ENCODE measurements at places on chromosomes 7 and 10. TPM values are rescaled to one million over a fixed set of nuclear protein-coding genes. Genes with fewer than 3 reads are reported as not detected.

- H3K4me3 ChIP-seq = no peak overlapping the region
- H3K27me3 ChIP-seq = no peaks in the 10 kb centered on the region
- no peak for DNase-seq
- H3K36me3 ChIP-seq = peaks cover 57% of the 10 kb centered on the region
- no peak overlapping the region for H3K27ac ChIP-seq
These were observed 28.8 kb downstream of the RRP12 start for GRCh38 chr10:97372233-97372875.

DNA sequence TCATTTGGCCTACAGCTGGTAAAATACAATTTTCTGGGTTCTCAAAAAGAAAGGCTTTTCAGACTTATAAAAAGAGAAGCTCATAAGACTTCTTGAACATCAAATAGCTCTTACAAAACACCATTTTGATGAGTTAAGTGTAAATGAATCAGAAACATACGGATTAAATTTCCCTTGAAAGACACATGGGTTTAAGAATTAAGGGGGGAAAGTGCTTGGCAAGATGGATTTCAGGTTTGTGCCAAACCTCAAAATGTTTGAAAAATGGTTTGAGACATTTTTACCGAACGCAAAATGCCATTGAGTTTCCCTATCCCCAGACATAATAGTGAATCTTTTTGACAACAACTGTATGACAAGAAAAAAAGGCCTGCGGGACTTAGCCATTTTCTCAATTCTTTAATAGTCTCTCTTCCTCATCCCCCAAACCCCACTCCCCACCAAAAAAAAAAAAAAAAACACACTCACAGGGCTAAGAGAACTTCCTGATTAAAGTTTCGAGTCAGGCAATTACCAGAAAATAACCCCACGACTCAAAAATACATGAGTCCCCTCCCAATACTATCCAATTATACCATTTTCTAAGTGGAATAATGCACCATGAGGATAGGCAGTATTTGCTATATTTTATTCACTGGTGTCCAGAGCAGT, 260.1 kb downstream of the TRIL start:
- no peaks in the 10 kb centered on the region for H3K27me3 ChIP-seq
- no peak overlapping the region for H3K27ac ChIP-seq
- no peaks in the 10 kb centered on the region for H3K4me1 ChIP-seq
- no peak for DNase-seq
- H3K4me3 ChIP-seq = no peak overlapping the region

DNA sequence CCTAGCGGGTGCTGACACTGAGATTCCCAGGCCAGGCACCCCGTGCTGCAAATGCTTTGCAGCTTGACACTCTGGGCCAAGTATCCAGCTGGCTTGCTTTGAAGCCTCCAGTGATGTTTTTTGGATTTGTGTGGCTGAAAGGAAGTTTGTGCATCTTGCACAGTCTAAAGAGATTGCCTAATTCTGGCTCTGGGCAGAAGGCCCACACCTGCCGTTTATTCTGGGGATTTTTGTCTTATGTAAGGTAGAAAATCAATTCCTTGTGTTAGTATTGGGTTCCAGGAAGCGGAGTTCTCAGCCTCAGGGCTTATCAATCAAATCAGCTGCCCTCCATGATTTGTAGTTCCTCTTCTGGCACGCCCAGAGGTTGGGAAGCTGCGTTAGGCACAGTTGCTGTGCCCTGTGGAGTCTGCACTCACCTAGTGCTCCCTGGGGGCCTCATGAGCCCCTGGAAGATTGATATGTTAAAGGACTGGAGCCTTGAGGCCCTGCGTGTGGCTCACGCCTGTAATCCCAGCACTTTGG, 8.4 kb upstream of the PURB start:
- no peak overlapping the region for H3K4me3 ChIP-seq
- no peaks in the 10 kb centered on the region for H3K27me3 ChIP-seq
- no peaks in the 10 kb centered on the region for H3K4me1 ChIP-seq
- H3K36me3 ChIP-seq = no peaks in the 10 kb centered on the region
- no peak for DNase-seq

- H3K27me3 ChIP-seq = no peaks in the 10 kb centered on the region
- H3K36me3 ChIP-seq = no peaks in the 10 kb centered on the region
- no peak overlapping the region for H3K27ac ChIP-seq
- no peaks in the 10 kb centered on the region for H3K4me1 ChIP-seq
These were observed 104.9 kb upstream of the C7orf33 start for GRCh38 chr7:148485618-148486017.

DNA sequence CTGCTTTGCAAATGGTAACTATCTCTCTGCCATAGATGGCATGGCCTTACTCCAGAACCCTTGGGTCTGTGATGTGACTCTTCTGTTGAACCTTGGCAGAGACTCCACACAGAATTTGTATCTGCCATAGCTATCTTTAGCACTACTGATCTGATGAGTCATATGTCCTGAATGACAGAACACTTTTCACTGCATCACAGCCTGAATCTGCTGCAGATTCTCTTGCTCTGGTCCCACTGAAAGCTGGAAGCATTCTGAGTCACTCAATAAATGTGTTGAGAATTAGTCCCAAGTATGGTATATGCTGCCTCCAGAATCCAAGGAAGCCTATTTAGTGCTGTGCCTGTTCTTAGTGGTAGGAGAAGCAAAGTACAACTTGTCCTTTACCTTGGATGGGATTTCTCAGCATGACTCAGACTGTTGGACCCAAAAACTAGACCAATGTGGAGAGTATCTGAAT, 39.5 kb upstream of the ANKRD1 start:
- no peaks in the 10 kb centered on the region for H3K27me3 ChIP-seq
- H3K4me3 ChIP-seq = no peak overlapping the region
- H3K36me3 ChIP-seq = no peaks in the 10 kb centered on the region
- H3K4me1 ChIP-seq = peaks cover 30% of the 10 kb centered on the region
- H3K27ac ChIP-seq = peak overlapping the region; percentile 41
- no peak for DNase-seq

- no peaks in the 10 kb centered on the region for H3K36me3 ChIP-seq
- no peak overlapping the region for H3K27ac ChIP-seq
- no peaks in the 10 kb centered on the region for H3K27me3 ChIP-seq
- DNase-seq = no peak
These were observed 12.0 kb downstream of the PNLIPRP2 start for GRCh38 chr10:116632596-116633215.

DNA sequence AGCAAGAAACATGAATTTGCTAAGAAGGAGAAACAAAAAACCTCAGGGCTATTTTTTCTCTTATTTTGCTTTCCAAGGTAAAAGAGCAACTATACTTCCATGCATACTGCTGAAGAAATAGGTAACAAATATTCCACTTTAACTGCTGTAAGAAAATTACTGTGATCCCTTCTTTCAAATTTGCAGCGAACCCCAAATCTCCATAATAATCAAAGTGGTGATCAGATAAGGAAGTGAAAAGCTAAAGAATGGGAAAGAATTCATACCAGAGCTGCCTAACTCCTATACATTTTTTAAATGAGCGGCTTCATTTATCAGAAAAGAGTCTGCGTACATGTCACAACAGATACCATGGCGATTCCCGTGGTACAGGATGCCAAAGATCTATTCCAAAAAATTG, 7.2 kb downstream of the SGCE start:
- H3K4me1 ChIP-seq = peaks cover 11% of the 10 kb centered on the region
- no peak overlapping the region for H3K27ac ChIP-seq
- no peak for DNase-seq

DNA sequence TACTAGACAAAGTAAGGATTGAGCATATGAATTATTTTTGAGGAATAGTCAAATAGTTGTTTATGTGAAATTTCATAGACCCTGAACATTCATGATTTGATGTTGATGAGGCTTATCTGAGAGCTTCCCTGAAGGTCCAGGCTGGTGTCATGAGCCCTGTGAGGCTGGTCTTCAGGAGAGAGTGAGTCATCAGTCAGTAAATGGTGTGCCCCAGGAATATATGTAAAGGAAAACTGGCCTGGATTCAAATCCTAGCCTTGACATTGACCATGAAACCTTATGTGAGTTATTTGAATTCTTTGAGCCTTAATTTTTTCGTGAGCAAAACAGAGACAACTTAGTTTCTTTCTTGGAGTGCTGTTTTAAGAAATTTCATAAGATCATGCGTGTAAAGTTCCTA, 6.2 kb downstream of the TMEM236 start:
- H3K27me3 ChIP-seq = no peaks in the 10 kb centered on the region
- DNase-seq = no peak

- H3K27ac ChIP-seq = peak overlapping the region; percentile 69
- H3K27me3 ChIP-seq = no peaks in the 10 kb centered on the region
- no peak overlapping the region for H3K4me3 ChIP-seq
- peaks cover 83% of the 10 kb centered on the region for H3K4me1 ChIP-seq
- no peak for DNase-seq
These were observed 10.7 kb downstream of the CCDC6 start for GRCh38 chr10:59895629-59896116.

DNA sequence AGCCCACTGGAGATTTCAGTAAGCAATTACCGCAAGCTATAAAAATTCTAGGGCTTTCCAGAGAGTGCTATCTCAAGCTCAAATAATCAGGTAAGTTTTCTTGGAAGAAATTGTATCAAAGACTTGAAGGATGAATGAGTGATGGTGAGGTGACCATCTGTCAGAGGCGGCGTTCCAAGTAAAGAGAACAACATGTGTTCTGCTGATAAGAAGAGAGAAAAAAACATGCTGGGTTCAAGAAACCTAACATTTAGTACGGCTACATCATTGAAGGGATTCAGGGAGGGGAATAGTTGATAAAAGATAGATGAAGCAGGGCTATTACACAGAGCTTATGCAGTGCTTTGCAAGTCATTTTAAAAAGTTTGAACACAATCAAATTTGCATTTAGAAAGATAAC, 100.7 kb downstream of the GNAI1 start:
- H3K4me1 ChIP-seq = no peaks in the 10 kb centered on the region
- no peak overlapping the region for H3K27ac ChIP-seq
- H3K36me3 ChIP-seq = no peaks in the 10 kb centered on the region
- no peak for DNase-seq

GRCh38 chr7:80420876-80421275, 91.0 kb downstream of the GNAT3 start:
- DNase-seq = no peak
- H3K27me3 ChIP-seq = no peaks in the 10 kb centered on the region
- no peaks in the 10 kb centered on the region for H3K4me1 ChIP-seq
- no peak overlapping the region for H3K4me3 ChIP-seq

GRCh38 chr7:23594879-23595604, 2.1 kb upstream of the CCDC126 start:
- no peak overlapping the region for H3K27ac ChIP-seq
- H3K36me3 ChIP-seq = no peaks in the 10 kb centered on the region
- no peaks in the 10 kb centered on the region for H3K27me3 ChIP-seq
- H3K4me1 ChIP-seq = peaks cover 13% of the 10 kb centered on the region
- DNase-seq = no peak

DNA sequence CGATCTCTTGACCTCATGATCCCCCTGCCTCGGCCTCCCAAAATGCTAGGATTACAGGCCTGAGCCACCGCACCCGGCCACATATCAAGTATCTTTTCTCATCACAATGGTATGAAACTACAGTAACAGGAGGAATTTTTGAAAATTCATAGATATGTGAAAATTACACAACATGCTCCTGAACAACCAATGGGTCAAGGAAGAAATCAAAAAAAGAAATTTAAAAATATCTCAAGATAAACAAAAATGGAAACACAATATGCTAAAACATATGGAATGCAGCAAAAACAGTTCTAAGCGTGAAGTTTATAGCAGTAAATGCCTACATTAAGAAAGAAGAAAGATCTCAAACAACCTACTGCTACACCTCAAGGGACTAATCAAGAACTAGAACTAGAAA, 59.8 kb upstream of the ADAM12 start:
- no peak overlapping the region for H3K4me3 ChIP-seq
- H3K27me3 ChIP-seq = no peaks in the 10 kb centered on the region
- no peaks in the 10 kb centered on the region for H3K4me1 ChIP-seq
- H3K27ac ChIP-seq = no peak overlapping the region
- no peak for DNase-seq
- H3K36me3 ChIP-seq = no peaks in the 10 kb centered on the region

DNA sequence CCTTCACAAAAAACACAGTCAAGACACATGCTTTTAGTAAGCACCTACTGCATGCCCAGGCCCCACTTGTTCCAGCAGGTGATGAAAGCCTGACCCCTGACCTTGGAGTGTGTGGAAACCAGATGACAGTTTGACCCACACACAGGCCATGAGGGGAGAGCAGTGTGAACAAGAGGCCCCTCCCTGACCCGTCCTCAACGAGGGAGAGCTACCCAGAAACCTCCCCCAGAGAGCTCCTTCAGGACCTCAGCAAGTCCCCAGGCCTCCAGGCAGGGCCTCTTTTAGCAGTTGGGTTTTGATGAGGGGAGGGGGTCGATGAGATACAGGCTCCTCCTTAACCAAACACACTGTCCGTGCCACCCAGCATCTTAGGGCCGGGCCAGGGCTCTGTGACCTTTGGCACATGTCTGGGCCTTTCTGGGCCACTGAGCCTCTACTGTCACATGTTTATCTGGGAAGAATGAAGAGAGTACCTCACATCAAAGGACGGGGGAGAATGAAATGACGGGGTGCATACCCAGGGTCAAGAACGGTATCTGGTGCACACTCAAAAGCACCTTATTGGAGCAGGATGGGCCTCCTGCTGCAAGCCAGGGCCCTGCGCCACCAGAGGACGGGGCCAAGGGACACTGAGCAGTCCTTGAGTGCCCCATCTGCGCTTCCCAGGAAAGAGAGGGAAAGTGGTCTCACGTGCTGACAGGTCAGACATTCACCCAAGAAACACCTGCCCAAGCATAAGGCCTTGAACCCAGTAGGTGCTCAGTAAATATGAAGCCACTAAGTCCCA, 202.6 kb upstream of the ZMIZ1 start:
- no peak overlapping the region for H3K4me3 ChIP-seq
- no peaks in the 10 kb centered on the region for H3K36me3 ChIP-seq
- no peaks in the 10 kb centered on the region for H3K27me3 ChIP-seq
- H3K27ac ChIP-seq = no peak overlapping the region
- H3K4me1 ChIP-seq = peaks cover 10% of the 10 kb centered on the region

- no peaks in the 10 kb centered on the region for H3K27me3 ChIP-seq
- no peaks in the 10 kb centered on the region for H3K36me3 ChIP-seq
- no peak overlapping the region for H3K27ac ChIP-seq
- no peak for DNase-seq
- peaks cover 12% of the 10 kb centered on the region for H3K4me1 ChIP-seq
- no peak overlapping the region for H3K4me3 ChIP-seq
These were observed 13.1 kb downstream of the TAS2R41 start for GRCh38 chr7:143490717-143491306.

- DNase-seq = no peak
- no peaks in the 10 kb centered on the region for H3K4me1 ChIP-seq
- H3K27ac ChIP-seq = no peak overlapping the region
- no peak overlapping the region for H3K4me3 ChIP-seq
- H3K36me3 ChIP-seq = peaks cover 6% of the 10 kb centered on the region
- H3K27me3 ChIP-seq = no peaks in the 10 kb centered on the region
These were observed 27.9 kb upstream of the PWWP2B start for GRCh38 chr10:132368881-132369635.

PNLIPRP2 gene
- not detected for total RNA-seq

ASZ1 gene
- not detected for total RNA-seq

CTTNBP2 gene
- total RNA-seq = 4.4 TPM

MOGAT3 gene
- total RNA-seq = not detected

PAPOLB gene
- 0.28 TPM for total RNA-seq

TRIM74 gene
- total RNA-seq = not detected

GIMAP1 gene
- total RNA-seq = 8.0 TPM

CCDC186 gene
- total RNA-seq = 17.1 TPM

PTPRZ1 gene
- 3.0 TPM for total RNA-seq

Data from right atrium auricular region (tissue), 2 donors.